ENCODE measurements at places on chromosomes 2 and 18.
A peak's percentile ranks its signal among the peaks of the same experiment; 100 is the strongest.

GRCh38 chr2:102083393-102083703 is 59.2 kb upstream of the IL1R1 start:
- no peak for DNase-seq

- no peak for DNase-seq
Measured at GRCh38 chr2:38464971-38465788, 88.1 kb upstream of the ATL2 start.

DNA sequence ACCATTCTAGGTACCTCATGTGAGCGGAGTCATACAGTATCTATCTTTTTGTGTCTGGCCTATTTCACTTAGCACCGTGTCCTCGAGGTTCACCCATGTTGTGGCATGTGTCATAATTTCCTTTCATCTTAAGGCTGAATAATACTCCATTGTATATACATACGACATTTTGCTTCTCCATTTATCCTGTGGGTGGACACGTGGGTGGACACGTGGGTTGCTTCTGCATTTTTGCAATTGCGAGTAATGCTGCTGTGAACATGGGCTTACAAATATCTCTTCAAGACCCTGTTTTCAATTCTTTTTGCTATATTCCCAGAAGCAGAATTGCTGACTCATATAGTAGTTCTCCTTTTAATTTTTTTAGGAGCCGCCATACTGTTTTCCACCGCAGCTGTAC is 243.6 kb upstream of the EPAS1 start:
- DNase-seq = no peak

DNA sequence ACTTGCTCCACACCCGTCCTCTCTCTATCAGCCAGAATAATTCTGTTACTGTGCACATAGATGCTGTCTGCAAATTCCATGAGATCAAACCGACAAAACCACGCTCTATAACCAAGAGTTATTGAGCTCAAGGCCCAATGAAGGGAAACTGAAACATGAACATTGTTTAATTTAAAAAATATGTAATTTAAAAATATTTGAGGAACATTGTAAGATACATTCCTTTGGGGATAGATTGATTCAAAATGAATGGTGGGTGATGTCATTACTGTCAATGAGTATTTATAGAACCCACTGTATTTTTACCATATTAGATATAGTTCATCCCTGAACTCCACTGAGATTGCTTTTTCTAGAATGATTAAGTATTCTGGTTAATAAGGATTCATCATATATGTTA is 50.4 kb downstream of the NCKAP5 start:
- DNase-seq = no peak

GRCh38 chr18:48676346-48676745 is 137.5 kb downstream of the CTIF start:
- no peak for DNase-seq

GRCh38 chr2:239747274-239747673 is 277.9 kb downstream of the NDUFA10 start:
- DNase-seq = peak; percentile 35

Data from SW480 (cell line).